ENCODE measurements at places on chromosomes 1 and 21.

DNA sequence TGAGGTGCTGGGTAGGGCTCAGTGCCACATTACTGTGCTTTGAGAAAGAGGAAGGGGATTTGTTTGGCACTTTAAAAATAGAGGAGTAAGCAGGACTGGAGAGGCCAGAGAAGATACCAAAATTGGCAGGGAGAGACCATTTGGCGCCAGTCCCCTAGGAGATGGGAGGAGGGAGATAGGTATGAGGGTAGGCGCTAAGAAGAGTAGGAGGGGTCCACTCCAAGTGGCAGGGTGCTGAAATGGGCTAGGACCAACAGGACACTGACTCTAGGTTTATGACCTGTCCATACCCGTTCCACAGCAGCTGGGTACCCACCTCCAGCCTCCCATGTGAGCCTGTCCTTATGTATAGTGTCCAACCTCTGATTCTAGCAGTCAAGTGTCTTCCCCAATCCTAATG lies 1.0 kb upstream of the CRTC2 start:
- no peak for DNase-seq

GRCh38 chr1:180451504-180451903 lies 50.9 kb downstream of the ACBD6 start:
- no peak for DNase-seq

GRCh38 chr1:3457910-3458883 lies 3.7 kb downstream of the ARHGEF16 start:
- no peak for DNase-seq

DNA sequence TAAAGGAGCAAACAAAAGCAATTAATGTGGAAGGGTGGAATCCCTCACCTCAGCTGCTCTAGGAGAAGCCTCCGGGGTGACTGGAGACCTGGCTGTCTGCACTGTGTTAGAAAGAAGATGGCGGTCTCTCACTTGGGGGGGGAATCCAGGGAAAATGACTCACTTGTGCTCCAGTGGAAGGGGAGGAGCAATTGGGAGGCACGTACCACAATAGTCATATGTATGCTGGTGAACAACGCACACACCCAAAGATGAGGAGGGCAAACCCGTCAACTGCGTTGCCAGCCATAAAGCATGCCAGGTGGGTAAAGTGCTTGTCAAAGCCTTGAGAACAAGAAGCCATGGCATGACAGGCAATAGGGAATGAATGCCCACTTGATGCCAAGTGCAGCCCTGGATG lies 22.1 kb downstream of the PLEKHA6 start:
- DNase-seq = no peak

GRCh38 chr1:200479816-200480215 lies 70.0 kb upstream of the ZNF281 start:
- DNase-seq = no peak

DNA sequence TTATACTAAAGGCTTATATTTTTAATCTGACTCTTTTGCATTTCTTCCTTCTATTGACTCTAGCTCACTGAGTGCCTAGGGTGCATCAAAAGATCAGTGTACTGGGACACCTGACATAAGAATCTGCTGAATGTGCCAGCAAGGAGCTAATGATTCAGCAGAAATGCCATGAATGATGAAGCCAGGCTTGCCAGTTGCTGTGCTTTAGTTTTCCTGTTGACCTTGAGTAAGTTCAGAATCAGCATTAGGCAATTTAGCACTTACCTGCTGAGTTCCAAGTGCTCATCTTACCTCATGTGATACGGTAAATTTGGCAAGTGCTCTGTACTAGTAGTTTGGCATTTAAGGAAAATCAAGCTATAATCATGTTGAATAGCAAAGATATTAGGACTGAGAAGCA lies 523.2 kb upstream of the B3GALT2 start:
- no peak for DNase-seq

DNA sequence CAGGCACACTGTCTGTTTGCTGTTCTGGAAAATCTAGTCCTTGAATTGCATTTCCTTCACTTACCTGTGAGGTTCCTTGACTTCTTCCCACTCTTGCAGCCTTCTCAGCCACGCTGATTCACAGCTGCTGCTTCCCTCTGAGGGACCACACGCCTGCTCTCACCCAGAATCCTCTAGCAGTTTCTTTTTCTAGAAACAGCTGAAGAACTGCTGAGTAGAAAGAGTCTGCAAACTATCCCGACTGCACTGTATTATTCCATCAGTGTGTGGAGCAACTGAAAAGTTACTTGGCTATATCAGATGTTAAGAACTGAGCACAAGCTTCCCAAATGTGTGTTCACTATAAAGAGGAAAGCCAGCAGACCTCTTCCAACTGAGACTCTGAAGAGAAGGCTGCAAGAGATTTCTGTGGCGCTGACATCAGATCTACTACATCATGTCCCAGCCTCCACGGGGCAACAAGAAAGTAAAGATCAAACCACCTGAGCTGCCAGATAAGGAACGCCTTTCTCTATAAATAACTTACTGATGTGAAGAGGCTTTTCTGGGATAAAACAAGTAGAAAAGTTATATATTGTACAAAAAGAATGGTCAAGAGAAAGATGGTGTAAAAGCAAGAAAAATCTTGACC lies 226.6 kb downstream of the RERE start:
- no peak for DNase-seq

GRCh38 chr1:115323366-115324004 lies 14.6 kb downstream of the NGF start:
- DNase-seq = no peak

GRCh38 chr1:72915581-72915980 lies 633.2 kb upstream of the NEGR1 start:
- no peak for DNase-seq

- no peak for DNase-seq
These were observed 18.1 kb downstream of the MAP3K7CL start for GRCh38 chr21:29148530-29148929.

- DNase-seq = no peak
These were observed 41.7 kb downstream of the PTGFRN start for GRCh38 chr1:116951200-116951935.

DNA sequence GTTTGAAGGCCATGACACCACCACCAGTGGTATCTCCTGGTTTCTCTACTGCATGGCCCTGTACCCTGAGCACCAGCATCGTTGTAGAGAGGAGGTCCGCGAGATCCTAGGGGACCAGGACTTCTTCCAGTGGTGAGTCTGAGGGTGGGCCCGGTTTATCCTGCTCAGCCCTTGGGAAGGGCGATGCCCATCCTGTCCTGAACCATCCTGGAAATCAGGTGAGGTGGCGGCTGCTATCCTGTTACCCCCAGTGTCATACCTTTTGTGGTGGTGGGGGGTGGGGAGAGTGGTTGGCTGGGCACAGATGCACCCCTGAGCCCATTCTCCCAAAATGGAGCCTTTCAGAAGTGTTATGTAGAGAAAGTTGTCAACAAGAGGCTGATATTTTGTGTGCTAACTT lies 16.3 kb downstream of the CYP4B1 start:
- DNase-seq = no peak

- DNase-seq = no peak
These were observed 271.7 kb upstream of the SNX7 start for GRCh38 chr1:98389809-98390208.

DNA sequence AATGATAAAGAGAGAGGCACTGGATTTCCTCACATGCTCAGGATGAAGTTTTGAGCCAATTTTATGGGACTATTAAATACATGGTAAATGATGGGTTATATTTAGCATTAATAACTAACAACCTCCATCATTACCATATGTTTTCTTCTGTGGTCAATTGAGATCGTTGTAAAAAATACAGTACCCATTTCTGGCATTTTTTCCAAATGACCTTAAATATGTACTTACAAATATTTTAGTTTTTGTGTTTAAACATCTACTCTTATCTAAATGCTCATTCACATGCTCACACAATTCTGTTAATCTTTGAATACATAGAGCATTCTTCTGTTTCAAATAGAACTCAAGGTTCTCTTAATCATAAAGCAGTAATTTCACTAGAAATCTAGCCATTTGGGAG lies 330.0 kb upstream of the BRINP3 start:
- DNase-seq = no peak
